Psoas muscle (tissue), 8 donors: ENCODE measurements at places on chromosomes 5 and 9. TPM values are rescaled to one million over a fixed set of nuclear protein-coding genes. Genes with fewer than 3 reads are reported as not detected.

Gene ANKRD18A
- not detected for polyA plus RNA-seq

Gene FKTN
- 4.8 TPM for polyA plus RNA-seq

Gene GFPT2
- polyA plus RNA-seq = 2.4 TPM

DNA sequence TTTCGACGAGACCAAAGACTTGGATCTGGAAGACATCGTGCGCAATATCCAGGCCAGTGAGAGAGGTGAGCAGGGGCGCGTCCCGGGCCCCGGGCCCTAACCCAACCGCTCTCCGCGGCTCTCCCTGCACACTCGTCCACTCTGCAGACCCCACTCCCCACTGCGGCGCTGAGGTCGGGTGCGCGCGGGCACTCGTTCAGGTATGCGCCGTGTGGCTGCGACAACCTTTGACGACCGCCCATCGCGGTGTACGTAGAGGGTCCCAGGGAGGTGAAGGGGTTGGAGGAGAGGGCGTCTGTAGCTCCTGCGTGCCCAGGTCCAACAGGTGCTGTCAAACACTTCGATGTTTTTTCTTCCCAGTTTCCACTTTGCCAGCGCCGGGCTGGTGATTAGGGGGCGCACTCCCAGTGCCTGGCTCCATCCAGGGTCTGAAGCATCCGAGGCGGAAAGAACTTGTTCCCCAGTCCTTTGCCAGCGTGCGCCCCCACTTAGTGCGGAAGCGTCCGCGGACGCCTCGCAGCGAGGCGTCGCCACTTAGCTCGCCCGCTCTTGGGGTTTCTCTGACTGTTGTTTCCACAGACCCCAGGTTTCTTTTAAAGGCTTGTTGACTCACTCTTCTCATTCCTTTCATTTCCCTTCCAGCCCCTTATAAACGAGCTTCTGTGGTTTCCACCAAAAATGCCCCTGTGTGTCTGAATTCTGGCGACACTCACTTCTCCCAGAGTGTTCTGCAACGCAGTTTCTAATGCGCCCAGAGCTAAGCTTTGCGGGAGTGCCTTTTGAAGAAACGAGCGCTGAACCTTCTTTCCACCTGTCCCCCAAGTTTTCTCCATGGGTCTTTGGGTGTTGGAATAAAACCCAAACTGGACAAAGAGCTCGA, 1.6 kb downstream of the NPR3 start:
- no peak for DNase-seq
- H3K27ac ChIP-seq = no peak overlapping the region
- peak overlapping the region; percentile 80 for H3K4me3 ChIP-seq
- peaks cover 30% of the 10 kb centered on the region for H3K27me3 ChIP-seq

DNA sequence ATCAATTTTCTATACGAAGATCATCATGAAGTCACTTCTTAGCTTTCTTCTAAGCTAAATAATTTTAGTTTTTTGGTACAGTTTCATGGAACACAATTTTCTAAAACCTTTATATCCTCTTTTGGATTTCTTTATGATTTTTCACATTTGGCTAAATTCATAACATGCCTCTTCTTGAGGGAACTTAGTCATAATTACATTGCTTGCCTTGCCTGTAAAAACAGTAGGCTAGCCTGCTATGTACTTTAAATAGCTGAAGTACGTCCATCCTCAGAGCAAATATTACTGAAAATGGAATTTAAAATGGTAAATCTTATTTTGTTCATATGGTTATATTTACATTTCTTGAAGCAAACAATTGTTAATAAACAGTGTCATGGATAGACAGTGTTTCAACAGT, 225.0 kb downstream of the VPS13A start:
- H3K36me3 ChIP-seq = no peaks in the 10 kb centered on the region
- no peak overlapping the region for H3K4me3 ChIP-seq
- no peak for DNase-seq
- no peaks in the 10 kb centered on the region for H3K27me3 ChIP-seq

- H3K36me3 ChIP-seq = no peaks in the 10 kb centered on the region
- H3K4me1 ChIP-seq = no peaks in the 10 kb centered on the region
- DNase-seq = no peak
Measured at GRCh38 chr5:144120661-144121180, 49.7 kb downstream of the YIPF5 start.

DNA sequence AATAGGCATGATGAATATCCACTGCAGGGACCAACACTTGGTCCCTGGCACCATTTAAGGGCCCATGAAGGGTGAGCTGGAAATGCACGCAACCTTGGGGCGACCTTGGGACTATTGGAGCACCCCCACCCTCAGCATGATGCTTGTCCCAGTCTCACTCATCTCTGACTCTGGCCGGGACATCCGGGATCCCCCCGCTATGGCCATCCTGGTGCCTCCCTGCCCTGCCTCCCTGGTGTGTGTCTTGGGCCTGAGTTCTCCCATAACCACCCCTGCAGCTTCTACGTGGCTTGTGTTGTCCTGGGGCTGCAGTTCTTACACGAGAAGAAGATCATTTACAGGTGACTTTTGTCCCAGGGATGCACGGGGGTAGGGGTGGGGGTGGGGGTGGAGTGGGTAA, 5.9 kb downstream of the ZDHHC12 start:
- H3K27me3 ChIP-seq = no peaks in the 10 kb centered on the region
- no peak overlapping the region for H3K27ac ChIP-seq
- H3K4me1 ChIP-seq = no peaks in the 10 kb centered on the region
- DNase-seq = no peak

DNA sequence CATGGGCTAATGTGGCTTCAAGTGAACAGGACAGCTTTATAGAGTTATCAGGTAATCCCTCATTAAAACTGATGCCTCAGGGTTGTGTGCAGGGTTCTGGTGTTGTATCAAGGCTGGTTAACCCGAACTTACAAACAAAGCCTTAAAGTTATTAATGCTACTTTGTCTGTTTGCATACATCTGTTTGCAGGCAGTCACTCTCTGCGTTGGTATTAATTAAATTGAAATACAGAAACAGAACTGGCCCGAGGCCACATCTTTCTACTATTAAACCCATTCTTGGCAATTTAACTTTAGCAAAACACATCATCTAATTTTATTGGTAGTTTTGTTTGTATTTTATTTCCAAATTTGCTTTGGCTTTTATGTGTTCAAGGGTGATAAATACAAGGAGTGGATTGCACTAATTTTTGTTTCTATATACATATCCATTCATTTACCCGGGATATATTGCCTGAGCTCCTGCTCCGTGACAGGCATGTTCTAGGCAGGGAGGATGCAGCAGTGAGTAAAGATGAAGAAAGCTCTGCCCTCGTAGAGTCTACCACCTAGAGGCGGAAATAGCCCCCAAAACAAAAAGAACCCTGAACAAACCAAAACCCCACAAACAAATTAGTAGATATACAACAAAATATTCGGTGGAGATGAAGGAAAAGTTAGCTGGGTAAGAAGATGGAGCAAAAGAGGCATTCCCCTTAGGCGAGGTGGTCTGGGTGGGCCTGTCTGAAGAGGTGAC, 164.2 kb downstream of the MACROH2A1 start:
- H3K36me3 ChIP-seq = no peaks in the 10 kb centered on the region
- H3K27ac ChIP-seq = no peak overlapping the region
- no peak overlapping the region for H3K4me3 ChIP-seq
- H3K27me3 ChIP-seq = no peaks in the 10 kb centered on the region
- H3K4me1 ChIP-seq = peaks cover 66% of the 10 kb centered on the region

DNA sequence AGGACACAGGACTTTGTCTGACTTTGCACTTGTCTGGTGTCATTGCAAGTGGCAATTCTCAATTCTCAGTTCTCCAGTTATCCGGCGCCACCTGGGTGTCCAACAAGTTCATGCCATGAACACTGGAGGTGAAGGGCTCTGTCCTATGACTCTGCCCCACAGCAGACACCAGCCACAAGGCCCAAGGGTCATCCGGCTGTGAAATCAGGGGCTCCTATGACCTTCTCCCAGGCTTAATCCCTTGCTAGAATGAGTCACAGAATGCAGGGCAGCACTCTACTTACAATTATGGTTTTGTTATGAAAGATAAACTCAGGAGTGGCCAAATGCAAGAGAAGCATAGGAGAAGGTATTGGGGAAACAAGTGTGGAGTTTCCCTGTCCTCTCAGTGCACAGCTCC, 392.0 kb downstream of the GADD45G start:
- no peak overlapping the region for H3K27ac ChIP-seq
- H3K36me3 ChIP-seq = no peaks in the 10 kb centered on the region
- peaks cover 38% of the 10 kb centered on the region for H3K4me1 ChIP-seq
- DNase-seq = no peak
- H3K4me3 ChIP-seq = no peak overlapping the region
- no peaks in the 10 kb centered on the region for H3K27me3 ChIP-seq

GRCh38 chr9:123335193-123335985, 20.6 kb upstream of the CRB2 start:
- H3K36me3 ChIP-seq = no peaks in the 10 kb centered on the region
- no peak for DNase-seq
- no peaks in the 10 kb centered on the region for H3K4me1 ChIP-seq
- H3K4me3 ChIP-seq = no peak overlapping the region
- no peak overlapping the region for H3K27ac ChIP-seq

DNA sequence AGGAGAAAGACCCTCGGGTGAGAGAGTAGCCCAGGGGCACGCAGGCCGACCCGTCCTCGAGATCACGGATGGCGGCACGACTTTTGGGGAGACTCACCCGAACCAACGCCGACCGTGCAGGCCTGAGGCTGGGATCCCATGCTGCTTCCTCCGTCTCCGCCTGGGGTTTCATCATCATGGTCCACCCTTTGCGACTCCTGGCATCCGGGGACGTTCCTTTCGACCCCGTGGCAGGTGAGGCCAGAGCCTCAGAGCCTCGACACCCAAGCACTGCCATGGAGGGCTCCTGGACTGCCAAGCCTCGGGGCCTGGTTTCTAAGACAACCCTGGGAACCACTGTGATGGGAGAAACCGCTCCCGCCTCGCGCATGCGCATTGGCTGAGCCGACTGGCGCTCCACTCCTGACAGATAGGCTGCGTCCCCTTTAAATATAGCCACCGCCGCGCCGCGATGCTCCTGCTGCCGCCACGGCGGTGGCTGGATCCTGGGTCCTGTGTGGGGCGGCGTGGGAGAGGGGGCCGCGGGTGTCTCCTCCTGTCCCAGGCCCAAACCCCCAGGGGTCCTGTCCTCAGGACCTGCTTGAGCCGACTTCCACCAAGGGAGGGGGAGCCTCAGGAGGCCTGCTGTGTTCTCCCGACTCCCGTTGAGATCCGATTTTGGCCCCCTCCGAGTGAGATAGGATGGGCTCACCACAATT, 481.6 kb downstream of the SPATA31A7 start:
- H3K27me3 ChIP-seq = no peaks in the 10 kb centered on the region
- DNase-seq = no peak
- H3K4me1 ChIP-seq = no peaks in the 10 kb centered on the region

DNA sequence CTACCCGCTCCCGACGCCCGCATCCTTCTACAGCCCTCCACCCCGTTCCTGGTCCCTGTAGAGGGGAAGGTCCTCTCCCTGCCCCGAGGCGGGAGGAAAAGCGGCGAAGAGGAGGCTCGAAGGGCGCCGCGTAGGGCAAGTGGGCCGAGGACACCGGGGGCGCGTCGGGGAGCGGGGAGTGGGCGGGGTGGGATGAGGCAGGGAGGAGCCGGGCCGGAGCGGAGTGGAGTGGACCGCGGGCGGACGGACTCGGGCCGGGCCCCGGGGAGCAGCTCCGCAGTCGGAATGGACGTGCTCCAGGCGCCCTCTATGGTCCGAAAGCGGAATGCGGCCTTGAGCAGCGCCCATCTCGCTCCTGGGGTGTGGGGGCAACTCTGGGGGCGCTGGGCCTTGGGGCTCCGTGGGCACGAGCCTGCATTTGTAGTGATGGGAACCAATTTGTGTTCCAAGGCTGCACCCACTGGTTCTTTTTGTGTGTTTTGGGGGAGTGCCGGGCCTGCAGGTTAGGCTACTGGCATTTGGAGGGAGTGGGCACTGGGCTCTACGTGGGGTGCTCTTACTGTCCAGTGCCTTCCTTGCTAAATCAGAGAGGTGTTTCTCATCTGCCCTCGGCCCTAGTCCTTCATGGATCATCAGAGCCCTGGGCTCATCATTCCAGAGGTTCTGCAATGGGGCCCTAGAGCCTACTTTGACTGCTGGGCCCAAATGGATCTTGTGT, 7.3 kb downstream of the IRX1 start:
- H3K36me3 ChIP-seq = no peaks in the 10 kb centered on the region
- H3K27me3 ChIP-seq = peaks cover 45% of the 10 kb centered on the region

DNA sequence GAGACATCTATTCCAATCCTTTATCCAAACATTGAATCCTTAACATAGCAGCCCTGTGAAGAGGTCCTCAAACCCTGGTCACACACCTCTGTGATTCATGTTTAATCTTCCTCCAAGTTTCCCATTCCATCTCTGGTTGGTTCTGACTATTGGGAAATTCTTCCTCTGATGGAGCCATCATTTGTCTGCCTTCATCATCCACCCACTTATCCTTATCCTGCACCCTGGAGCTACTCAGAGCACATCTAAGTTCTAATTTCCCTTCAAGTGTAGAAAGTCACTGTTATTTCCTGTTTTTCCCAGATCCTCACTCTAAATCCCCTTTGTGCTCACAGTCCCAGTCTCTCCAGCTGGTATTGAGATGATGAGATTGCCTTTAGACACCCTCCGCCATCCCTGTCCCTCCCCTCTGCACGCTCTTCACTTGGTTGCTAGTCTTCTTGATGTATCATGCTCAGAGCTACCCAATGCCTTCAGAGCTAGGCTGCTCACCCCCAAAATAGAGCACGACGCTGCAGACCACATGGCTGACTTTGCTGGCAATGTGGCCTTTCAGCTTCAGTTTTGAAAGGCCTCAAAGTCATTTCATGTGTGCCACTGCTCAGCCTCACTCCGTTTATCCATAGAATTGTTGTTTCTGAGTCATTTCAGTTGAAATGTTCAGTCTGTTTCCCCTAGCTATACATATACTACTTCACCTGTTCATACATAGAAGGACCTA, 154.3 kb downstream of the PALM2AKAP2 start:
- DNase-seq = no peak
- H3K4me1 ChIP-seq = no peaks in the 10 kb centered on the region
- H3K27ac ChIP-seq = no peak overlapping the region
- no peaks in the 10 kb centered on the region for H3K36me3 ChIP-seq
- no peaks in the 10 kb centered on the region for H3K27me3 ChIP-seq
- no peak overlapping the region for H3K4me3 ChIP-seq

DNA sequence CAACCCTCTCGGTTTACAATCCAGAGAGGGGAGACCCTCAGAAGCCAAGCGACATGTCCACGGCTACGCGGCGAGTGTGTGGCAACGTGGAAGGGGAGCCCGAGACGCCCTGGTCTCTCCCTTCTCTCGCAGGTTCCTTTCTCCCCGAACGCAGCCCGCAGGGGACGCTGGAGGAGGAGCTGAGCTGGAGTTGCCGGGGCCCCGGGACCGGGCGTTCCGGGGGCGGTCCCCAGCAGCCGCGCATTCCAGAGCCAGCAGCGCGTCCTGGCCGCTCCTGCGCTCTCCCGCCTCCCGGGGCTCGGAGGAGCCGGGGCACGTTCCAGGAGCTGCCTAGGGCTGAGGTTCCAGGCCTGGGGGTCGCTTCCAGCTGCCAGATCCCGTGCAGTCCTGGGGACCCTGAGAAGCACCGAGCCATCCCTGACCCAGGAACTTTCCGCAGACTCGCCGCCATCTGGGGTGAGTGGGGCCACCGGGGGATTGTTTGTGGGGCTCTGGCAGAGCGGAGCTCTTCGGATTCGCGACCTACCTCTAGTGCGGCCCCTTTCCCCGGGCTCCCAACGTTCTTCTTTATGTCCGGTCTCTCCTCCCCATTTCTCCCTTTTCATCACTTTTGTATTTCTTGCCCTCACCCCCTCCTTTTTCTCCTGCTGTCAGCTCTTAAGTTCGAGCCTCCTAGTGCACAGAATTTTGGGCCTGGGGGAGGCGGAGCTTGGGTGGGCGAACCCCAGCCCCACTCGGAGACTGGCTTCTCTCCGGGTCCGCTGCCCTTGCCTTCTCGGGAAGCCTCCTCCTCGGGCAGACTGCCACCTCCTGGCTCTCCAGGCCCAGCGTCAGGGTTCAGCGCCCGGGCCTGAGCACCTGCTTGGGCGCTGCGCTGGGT, at the start of gene SMIM3:
SMIM3 (plus strand) TSS at position 241 of the 880 bp plus-strand sequence. CDS start 16,684 bp downstream, outside the sequence.
- peaks cover 11% of the 10 kb centered on the region for H3K4me1 ChIP-seq
- H3K27ac ChIP-seq = peak within 1 kb of the TSS; percentile 79
- no peaks in the 10 kb centered on the region for H3K36me3 ChIP-seq
- no peaks in the 10 kb centered on the region for H3K27me3 ChIP-seq
